Fibroblast of lung (primary cell): ENCODE measurements at places on chromosomes 4 and X.

- DNase-seq = no peak
These were observed 31.7 kb downstream of the STOX2 start for GRCh38 chr4:183936574-183937345.

DNA sequence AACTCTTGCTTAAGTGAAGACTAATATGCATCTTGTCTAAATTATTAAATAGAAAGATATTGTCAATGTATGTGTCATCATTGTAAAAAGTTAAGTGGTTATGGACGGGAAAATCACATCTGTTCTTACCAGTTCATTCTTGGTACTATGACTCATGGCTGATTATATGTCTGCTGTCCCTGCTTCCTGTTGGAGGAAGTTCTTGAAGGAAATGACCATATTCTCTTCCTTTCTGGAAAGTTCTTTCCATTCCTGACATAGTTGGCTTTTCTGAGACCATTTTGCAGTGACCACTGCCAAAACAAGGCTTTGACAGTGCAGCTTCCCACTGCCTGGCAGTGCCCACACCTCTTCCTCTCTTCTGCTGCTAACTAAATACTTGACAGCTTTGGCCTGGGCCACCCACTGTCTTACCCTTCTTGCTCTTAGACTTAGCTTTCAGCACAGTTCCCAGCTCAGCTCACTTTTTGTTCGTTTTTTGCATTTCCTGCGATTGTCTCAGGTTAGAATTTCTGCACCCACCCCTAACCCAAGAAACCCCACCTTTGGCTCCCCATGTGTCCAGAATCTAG is 13.2 kb upstream of the CLDN24 start:
- DNase-seq = peak; percentile 96

GRCh38 chr4:5955201-5955821 is 62.4 kb upstream of the CRMP1 start:
- no peak for DNase-seq

DNA sequence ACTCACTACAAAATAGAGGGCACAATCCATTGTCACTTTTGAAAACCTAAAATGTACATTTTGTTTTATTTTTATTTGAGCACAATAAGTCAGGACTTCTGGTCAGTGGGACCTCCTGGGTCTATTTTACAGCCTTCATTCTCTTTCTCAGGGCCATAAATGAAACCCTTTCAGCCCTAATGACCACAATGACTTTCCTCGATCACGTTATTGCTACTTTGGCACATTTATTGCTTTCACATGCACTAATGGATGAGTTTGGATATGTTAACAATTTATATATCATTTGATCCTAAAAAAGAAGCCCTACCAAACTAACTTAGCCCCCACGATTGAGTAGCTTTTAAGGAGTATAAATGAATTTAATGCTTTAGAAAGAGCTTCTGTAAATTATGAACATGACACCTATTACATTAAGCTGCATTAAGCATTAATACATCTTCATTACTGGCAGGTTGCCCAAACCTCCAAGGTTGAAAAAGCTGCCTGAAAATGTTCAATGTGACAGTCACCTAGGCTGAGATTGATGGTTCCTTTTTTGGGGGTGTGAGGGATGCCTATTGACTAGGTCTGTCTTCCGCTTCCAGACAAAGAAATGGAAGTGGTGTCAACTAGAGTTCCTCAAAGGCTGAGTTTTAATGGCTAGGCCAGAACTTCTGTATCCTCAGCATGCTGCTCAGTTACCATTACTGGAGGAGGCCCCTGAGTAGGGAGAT is 296.4 kb downstream of the GPAT3 start:
- no peak for DNase-seq

- DNase-seq = peak; percentile 73
These were observed at the start of gene SH3TC1 for GRCh38 chr4:8198906-8199593. Gene SH3TC1 (plus strand): TSS chr4:8199290. CDS start chr4:8205195, 5,905 bp downstream.

DNA sequence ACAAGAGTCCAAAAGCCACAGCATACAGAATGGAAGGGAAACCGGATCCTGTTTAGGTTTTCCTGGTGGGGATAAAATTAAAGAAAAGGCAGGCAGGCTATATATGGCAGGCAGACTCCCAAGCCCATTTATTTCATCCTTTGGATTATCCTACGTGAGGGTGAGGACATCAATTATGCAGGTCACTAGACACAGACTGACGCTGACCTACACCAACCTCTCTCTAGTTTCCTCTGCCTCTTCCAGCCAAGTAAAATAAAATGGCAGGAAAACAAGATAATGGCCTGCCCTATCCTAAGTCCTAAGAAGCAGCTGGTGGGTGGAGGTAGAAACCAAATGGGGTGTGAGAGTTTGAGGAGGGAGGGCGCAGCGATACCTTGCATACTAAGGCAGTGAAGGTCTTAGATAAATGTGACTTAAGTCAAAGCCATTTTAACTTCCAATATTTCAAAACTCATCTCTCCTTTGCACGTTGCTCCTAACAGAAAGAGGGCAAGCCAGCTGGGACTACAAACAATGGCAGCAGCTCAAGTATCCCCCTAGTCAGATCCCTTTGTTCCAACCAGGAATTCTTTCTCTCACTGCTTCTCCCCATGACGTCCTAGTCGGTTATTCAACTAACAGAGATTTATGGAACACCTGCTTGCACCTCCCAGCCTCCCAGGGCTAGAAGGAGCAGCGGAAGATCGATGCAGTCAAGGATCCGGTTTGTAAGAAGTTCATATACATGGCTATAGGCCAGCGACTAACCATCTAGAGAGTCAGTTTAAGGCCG is 72.8 kb downstream of the IRF2 start:
- no peak for DNase-seq

DNA sequence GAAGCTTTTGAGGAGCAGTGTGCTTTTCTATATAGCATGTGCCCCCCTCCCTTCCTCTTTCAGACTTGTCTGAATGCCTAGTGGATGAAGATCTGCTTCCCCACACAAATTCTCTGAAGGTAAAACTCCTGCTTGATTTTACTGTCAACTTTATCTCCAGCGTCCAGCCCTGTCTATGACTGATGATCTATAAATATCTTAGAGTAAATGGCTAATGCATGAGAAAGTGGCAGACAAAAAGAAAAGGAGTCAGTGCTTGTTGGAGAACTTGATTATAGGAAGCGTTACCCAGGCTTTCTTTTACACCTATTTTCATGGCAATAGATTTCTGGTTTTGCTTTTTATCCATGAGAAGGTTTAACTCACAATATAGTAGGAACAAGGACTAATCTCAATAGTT is 168.3 kb upstream of the HS3ST1 start:
- no peak for DNase-seq

- peak; percentile 59 for DNase-seq
These were observed 2360.1 kb downstream of the PCDH7 start for GRCh38 chr4:33080275-33080674.

DNA sequence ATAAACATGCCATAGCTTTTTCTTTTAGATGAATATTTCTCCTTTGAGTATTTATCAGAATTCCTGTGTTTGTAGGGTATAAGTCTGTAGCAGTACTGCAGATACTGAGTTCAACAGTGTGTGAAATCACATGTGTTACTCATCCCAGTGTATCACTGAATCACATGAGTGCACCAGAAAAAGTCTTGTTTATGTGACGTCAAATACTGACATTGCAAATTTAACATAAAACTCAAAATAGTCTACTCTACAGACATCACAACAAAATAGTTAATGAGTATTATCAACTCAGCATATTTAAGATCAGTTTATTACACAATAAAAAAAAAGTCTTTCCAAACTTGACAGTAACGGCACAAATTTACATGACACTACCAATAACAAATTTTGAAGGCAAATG is 221.3 kb downstream of the DCTD start:
- DNase-seq = peak; percentile 33

- no peak for DNase-seq
These were observed 318.8 kb upstream of the RASGEF1B start for GRCh38 chr4:81790477-81790876.

DNA sequence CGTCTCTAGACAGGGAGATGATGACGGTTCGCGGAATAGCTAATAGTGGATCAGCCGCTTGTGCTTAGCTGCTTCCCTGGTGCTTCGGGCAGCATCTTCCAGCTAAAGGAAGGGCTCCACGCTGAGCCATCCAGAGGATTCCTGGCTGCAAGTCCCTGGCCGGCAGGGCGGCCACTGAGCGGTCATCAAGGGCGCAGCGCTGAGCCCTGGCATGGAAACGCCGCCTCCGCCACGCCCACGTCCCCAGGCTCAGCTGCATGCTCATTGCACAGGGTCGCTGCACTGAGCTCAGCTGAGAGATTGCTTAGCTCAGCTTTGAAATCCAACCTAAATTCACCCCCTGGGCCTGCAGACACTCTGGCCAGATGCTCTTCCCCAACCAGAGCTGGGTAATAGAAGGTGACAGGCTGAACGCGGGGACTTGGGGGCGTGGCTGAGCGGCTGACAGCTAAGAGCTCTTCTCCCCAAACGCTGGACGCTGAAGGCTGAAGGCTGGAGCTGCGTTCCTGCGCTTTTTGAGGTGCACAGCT is 118.2 kb upstream of the KIT start:
- DNase-seq = peak; percentile 30

GRCh38 chr4:85703096-85703495 is 228.1 kb downstream of the ARHGAP24 start:
- DNase-seq = no peak

- DNase-seq = no peak
These were observed 18.5 kb downstream of the ADRA2C start for GRCh38 chr4:3784454-3785291.

DNA sequence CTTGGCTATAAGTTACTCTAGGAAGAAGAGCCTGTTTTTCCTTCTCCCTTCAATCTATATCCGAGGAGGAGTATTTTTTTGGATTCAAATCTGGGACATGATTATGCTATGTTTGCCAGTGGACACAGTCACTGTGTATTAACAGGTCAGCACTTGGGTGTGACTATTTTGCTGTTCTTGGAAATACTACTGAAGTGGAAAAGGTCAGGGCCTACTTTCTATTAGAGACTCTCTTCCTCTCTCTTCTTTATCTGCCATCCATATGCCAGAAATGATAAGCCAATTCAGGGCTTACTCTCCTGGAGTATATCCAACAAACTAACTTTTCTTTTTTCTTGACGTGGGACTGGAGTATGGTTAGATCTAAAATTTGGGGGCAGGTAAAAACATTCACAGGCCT is 40.5 kb downstream of the MID1IP1 start:
- DNase-seq = no peak

DNA sequence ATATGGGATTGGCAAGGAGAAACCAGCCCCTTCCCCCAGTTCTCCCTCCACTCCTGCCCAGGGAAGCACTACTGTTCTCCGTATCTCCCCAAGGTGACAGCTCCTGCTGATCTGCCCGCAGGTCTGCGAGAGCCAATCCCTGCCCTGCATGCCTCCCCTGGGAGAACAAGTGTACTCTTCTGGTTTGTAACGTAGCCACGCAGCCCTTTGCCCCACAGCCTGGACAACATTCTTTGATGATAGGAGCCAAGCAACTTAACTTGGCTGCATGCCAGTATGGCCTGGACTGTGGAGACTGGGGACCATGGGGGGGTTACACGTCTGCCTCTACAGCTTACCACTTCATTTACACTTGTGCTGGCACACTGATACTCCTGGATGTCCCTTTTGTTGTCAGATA is 2.0 kb downstream of the STBD1 start:
- DNase-seq = no peak

- DNase-seq = no peak
These were observed 53.8 kb downstream of the SYNPO2 start for GRCh38 chr4:118942465-118942864.

DNA sequence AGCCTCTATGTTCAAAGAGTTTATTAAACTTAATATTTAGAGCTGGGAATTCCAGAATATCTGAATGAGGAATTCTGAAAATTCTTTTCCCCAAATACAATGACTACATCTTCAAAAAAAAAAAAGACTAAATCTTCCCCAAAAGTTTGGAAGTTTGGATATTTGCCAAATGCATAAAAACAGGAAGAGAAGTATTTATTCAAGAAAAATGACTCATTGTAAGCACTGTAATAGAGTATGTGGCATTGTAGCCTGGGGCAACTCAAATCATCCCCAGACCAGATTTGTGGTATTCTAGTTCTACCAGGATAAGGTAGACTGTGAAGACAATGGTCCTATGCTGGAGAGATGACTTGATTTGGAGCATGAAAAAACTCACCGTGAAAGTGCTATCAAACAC is 78.5 kb upstream of the PDHA2 start:
- DNase-seq = peak; percentile 65

DNA sequence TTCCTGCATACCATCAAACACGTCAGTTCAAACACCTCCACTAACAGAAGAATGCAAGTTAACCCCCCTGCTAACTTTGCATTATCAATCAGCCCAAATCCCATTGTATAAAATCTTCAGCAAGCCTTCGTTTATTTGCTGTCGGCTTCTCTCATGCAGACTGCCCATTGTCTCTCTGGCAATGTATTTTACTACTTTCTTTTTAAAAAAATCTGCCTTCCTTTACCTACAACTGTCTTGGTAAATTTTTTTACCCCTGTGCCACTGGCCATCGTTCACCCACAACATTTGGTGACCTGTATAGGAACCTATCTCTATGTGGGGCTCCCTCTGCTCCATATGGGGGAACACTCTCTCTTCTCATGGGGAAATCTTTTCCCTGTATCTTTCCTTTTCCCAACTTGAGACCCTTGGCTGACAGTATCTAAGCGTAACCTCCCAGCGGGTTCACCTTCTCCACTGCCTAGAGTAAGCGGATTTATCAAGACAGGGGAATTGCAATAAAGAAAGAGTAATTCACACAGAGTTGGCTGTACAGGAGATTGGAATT is 244.6 kb downstream of the CPXCR1 start:
- DNase-seq = no peak

GRCh38 chrX:38293741-38294140 is 33.6 kb downstream of the RPGR start:
- DNase-seq = no peak

DNA sequence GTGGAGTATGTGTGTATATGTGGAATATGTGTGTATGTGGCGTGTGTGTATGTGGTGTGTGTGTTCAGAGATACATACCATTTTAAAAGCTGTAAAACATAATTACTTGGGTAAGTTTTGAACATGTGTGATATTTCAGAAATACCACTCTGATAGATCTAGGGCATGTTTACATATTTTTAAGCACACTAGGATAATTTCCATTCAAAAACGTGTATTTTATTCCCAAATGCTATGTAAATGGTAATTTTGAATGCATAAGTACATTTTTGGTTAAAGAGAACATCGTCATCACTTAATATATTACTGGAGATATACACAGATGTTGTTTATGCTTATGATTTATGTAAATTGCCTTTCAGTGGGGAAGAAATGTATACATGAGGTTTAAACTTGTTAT is 34.7 kb upstream of the SHISA3 start:
- DNase-seq = peak; percentile 62
